Fibroblast of skin of left biceps (primary cell): ENCODE measurements at places on chromosomes 12 and 14.
A peak's percentile ranks its signal among the peaks of the same experiment; 100 is the strongest.

- DNase-seq = no peak
Observed at GRCh38 chr12:102962986-102963385, 5.5 kb downstream of the ASCL1 start.

- DNase-seq = no peak
Observed at GRCh38 chr12:120402217-120402616, 33.3 kb upstream of the MSI1 start.

DNA sequence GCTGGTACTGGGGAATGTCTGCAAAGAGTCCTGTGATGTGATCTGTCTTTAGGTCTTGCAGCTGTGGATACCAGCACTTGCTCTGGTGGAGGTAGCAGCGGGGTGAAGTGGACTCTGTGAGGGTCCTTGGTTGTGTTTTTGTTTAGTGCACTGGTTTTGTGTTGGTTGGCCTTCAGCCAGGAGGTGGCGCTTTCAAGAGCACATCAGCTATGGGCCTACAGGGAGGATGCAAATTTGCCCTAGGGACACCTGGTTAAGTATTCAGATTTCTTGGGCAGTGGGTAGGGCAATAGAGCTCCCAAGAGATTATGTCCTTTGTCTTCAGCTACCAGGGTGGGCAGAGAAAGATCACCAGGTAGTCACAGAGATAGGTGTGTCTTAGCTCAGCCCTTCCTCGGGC is 63.8 kb downstream of the PTGER2 start:
- DNase-seq = no peak

DNA sequence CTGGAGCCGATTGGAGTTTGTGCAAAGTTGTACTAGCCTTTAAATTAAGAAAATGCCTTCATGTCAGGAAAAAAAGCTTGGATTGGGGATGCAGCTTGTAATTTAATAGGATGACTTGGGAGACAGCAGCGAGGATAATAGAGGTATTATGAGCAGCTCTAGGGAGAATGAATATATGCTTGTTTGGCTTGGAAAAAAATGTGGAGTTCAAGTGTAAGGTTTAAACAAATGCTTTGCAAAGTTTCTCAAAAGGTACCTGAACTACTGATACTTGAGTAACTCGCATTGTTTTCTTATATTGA is 65.3 kb upstream of the RASSF3 start:
- no peak for DNase-seq

DNA sequence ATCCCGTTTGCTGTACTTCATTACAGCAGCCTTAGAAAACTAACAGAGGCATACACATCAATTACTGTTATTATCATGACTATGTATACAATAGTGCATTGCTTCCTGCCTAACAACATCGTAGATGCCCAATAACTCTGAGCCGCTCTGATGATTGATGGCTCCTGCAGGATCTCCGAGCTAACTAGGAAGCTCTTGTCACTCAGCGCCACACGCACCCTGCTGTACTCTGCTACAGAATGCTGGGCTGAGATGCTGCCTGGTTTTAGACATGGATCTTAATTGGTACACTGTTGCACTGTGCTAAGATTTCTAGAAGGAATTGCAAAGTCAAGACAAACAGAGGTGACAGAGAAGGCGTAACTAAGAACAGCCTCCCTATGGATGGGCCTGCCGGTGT is 169.3 kb downstream of the SLC15A4 start:
- DNase-seq = no peak

DNA sequence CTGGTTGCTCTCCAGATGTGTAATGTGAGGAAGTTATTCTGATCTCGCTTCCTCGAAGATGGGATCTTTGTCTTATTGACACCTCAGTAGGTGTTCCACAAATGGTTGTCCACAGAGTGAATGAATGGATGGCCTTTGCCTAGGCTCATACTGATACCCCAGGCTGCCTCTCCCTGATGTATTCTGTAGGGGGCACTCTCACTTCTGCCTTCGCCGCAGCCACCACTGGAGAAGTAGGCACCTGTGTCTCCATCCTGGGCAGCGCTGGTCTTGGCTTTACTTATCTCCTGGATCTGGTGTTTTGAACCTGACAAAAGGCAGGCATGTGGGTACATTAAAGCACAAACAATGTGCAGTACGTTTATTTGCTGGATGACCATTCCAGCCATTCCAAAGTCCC is 82.1 kb downstream of the ZFP36L1 start:
- no peak for DNase-seq

- no peak for DNase-seq
Observed at GRCh38 chr14:66884149-66884548, 305.1 kb upstream of the GARIN2 start.

- no peak for DNase-seq
Observed at GRCh38 chr12:100951756-100952155, 157.2 kb downstream of the ANO4 start.

GRCh38 chr12:83537428-83538053 is 850.8 kb downstream of the TMTC2 start:
- DNase-seq = no peak

- no peak for DNase-seq
Observed at GRCh38 chr14:24837280-24838046, 203.5 kb upstream of the GZMB start.

GRCh38 chr12:123997033-123997822 is 24.2 kb downstream of the ZNF664 start:
- no peak for DNase-seq

DNA sequence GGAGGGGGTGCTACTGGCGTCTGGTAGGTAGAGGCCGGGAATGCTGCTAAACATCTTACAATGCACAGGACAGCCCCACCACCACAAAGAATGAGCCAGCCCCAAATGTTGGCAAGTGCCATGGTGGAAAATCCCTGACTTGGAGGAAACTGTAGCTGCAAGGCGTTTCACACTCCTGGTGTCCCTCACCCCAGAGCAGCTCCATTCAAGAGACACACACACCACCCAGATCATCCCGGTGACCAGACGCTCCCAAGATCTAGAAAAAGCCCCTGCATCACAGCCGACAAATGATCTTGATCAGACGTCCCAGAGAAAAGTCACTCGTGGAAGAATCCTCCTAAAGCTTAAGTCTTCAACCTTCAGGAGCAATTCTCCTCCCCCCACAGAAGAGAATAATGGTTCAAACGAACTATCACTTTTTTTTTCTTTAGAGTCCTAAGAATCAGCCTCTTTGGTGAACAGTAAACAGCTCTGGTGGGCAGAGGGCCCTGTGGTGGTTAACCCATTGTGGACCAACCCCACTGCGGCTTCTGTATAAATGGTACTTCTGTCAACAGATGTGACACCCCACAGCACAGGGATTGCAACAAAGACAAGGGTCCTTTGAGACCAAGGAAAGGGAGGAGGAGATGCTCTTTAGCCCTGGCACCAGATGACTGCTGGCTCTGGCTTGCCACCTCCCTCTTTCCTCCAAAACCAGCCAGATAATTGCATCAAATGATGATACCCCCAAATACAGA is 2.7 kb downstream of the GLTP start:
- no peak for DNase-seq

DNA sequence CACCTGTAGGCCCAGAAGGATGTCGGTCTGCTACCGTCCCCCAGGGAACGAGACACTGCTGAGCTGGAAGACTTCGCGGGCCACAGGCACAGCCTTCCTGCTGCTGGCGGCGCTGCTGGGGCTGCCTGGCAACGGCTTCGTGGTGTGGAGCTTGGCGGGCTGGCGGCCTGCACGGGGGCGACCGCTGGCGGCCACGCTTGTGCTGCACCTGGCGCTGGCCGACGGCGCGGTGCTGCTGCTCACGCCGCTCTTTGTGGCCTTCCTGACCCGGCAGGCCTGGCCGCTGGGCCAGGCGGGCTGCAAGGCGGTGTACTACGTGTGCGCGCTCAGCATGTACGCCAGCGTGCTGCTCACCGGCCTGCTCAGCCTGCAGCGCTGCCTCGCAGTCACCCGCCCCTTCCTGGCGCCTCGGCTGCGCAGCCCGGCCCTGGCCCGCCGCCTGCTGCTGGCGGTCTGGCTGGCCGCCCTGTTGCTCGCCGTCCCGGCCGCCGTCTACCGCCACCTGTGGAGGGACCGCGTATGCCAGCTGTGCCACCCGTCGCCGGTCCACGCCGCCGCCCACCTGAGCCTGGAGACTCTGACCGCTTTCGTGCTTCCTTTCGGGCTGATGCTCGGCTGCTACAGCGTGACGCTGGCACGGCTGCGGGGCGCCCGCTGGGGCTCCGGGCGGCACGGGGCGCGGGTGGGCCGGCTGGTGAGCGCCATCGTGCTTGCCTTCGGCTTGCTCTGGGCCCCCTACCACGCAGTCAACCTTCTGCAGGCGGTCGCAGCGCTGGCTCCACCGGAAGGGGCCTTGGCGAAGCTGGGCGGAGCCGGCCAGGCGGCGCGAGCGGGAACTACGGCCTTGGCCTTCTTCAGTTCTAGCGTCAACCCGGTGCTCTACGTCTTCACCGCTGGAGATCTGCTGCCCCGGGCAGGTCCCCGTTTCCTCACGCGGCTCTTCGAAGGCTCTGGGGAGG is at the start of gene LTB4R:
LTB4R (plus strand) TSS at position 857 of the 959 bp plus-strand sequence. CDS start 4,150 bp downstream, outside the sequence.
- DNase-seq = no peak

- no peak for DNase-seq
Observed at GRCh38 chr12:83954956-83955601, 957.5 kb downstream of the SLC6A15 start.

DNA sequence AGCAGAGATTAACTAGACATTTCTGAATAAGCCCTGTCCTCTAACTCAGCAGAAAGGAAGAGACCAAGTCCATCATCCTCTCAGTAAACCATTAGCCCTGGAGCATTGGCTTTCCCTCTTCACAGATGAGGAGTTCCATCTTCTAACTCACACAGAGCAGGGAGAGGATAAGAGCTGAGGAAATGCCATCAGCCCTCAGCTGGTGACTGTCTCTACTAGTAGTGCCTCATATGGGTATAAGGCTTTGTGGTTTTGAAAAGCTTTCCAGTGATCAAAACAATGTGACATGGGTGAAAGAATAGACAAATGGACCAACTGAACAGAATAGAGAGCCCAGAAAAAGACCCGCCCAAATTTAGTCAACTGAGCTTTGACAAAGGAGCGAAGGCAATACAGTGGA is 197.2 kb upstream of the NUDT4 start:
- no peak for DNase-seq

DNA sequence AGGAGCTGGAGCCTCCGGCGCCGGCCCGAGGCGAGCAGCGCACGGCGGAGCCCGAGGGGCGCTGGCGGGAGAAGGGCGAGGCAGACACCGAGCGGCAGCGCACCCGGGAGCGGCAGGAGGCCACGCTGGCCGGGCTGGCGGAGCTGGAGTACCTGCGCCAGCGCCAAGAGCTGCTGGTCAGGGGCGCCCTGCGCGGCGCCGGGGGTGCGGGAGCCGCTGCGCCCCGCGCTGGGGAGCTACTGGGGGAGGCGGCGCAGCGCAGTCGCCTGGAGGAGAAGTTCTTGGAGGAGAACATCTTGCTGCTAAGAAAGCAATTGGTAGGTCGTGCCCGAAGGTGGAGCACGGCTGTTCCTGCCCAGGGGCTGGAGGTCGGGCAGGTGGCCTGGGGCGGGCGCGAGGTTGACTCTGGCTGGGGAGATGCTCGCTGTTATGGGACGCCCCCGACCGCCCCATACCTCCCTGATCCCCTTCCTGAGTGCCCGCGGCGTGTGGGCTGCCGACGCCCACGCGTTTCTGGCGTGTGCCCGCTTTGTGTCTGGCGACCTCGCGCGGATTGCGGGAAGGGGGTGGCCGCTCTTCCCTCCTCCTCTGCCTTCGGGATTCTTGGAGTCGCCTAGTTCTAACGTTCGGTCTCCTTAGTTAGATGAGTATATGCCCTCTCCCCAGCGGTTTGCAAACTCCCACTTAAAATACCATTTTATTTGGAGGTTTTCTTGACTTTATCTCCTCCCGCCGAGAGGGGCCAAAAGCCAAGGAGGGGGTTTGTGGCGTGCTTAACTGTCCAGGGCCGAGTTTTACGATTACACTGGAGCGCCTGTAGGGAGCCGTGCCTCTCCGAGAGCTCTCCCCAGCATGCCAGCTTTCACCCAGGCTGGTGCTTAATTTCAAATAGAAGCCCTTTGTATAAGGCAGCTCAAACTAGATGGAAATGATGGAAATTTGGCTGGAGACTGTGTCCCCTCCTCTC is 752 bp downstream of the DACT1 start:
- DNase-seq = no peak

DNA sequence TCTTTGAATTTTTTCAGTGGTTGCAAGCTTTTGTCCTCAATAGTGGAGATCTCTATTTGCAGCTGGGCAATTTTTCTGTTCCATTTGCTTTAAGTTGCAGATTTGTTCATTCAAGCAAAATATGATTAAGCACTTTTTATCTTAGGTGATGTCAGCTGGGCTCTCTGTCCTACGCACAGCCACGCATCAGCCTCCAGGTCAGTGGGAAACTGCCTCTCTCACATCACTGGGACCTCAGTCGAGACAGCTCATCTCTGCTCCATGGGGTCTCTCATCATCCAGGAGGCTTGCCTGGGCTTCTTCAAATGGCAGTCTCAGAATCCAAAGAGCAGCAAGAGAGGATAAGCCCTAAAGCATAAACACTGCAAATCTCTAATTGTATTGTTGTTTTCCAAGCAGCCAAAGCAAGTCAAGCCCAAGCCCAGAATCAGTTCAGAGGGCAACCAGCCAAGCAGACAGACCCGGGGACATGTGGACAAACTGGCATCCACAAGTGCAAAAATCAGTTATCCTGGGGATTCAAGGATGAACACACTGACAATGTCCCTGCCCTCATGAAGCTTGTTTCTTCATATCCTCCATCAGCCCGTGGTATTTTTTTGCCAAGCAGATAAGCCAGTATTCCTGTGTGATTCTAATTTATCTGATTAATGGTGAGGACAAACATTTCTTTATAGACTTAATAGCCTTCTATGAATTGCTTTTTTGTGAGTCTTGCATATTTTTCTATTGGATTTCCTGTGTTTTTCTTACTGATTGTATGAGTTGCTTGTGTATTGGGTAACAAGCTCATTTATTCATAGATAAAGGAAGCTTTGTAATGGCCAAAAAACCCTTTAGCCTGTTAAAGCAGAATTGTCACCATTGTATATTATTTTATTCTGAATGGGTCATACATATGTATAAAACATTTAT is 262.5 kb downstream of the GXYLT1 start:
- DNase-seq = no peak

DNA sequence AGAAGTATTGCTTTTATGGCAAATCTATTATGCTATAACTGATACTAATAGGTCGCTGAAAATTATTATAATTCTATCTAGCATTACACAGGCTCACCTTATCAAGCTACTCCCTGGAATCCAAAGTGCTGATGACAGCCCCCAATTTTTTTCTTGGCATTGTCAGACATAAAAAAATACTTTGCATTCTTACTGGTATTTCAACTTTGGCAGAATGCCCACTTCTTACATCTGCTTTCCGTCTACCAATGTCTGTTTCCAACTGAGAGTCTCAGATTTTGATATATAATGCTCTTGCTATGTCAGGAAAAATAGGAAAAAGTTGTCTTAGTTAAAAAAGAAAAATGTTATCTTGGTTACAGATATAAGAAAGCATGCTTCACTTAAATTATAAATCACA is 615.4 kb downstream of the C12orf50 start:
- peak; percentile 78 for DNase-seq

GRCh38 chr14:92460916-92461579 is 52.5 kb upstream of the RIN3 start:
- no peak for DNase-seq

GRCh38 chr12:73656375-73656774 is 881.3 kb upstream of the ATXN7L3B start:
- no peak for DNase-seq

GRCh38 chr12:39443081-39443928 is at the start of gene KIF21A:
TSS of gene KIF21A (minus strand) at chr12:39443120. CDS start at chr12:39442970, 150 bp downstream.
- DNase-seq = peak; percentile 56
